ENCODE measurements at places on chromosomes 7 and 10. TPM values are rescaled to one million over a fixed set of nuclear protein-coding genes. Genes with fewer than 3 reads are reported as not detected.

DNA sequence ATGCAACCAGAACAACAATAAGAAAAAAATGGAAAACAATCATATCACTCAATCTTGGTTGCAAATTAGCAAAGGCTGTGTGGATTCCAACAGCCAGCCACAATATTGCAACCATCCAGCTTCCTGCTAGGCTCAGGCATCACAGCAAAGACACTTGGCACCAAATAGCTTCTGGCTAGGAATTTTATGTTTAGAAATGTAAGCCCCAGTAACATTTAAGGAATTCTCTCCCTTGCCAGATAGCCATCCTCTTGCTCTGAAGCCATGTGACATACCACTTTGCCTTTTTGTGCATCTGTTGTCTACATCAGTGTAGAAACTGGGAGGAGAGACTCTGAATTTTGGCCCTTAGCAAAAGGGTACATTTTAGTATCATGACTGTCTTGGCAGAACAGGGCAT, 22.2 kb downstream of the MKX start:
- peak; percentile 75 for DNase-seq

- DNase-seq = no peak
These were observed 23.4 kb upstream of the DMTF1 start for GRCh38 chr7:87128861-87129267.

- DNase-seq = peak; percentile 83
These were observed 143.8 kb upstream of the TMEM106B start for GRCh38 chr7:12067156-12067831.

- peak; percentile 29 for DNase-seq
These were observed 816 bp downstream of the DMTF1 start for GRCh38 chr7:87152897-87153641.

DNA sequence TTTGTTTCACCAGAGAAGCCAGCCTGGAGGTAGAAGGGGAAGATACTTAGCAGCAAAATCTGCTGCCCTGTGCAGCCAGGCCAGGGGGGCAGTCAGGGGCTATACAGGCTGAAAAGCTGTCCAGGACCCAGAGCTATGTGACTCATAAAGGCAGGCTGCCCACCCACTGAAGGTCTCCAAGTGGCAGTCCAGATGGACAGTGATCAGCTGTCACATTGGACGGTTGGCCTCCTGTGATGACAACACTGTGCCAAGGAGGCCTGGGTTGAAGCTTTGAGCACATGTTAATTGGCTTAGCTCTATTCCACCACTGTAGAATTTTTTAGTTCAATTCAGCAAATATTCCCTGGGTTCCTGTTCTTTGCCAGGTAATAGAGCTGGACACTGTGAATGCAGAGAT, 577.3 kb upstream of the GALNT17 start:
- no peak for DNase-seq

DNA sequence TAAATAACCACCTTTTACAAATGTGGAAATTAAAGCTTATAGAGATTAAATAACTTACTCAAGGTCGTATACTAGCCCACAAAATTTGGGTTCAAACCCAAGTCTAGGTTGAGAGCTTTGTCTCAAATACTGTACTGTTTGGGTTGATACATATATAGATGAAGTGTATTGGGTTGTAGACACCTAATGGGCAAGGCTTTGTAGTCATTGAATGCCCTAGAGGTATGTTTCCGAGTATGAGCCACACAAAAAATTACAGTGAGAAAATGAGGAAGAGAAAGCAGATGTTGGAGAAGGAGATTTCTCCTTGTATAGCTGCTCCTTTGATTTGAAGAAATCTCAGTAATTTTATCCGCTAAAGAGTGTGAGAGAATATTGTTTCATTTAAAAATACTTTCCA, 60.6 kb downstream of the C1GALT1 start:
- DNase-seq = no peak

DNA sequence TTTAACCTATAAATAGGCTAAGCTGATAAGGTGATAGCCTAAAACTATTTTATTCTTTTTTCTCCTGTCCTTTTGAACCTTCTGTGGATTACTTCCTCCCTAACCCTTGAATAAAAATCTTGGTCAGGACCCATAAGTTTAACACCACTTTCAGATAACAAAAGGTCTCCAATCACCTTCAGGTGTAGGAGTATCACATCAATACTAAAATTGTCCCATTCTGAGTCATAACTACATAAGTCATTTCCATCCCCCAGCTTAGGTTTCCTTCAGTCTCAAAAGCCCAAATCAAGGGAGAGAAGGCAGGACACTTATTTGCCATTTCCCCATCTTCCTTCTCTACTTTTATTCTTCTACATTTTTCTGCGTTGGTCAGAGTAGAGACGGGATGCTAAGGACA, 56.9 kb upstream of the WNT16 start:
- DNase-seq = no peak

TMEM184A gene
- total RNA-seq = 3.6 TPM

CALHM2 gene
- total RNA-seq = 26.0 TPM

NKX1-2 gene
- total RNA-seq = 0.22 TPM

RTKN2 gene
- 20.2 TPM for total RNA-seq

METTL27 gene
- total RNA-seq = 2.3 TPM

SORBS1 gene
- 2.5 TPM for total RNA-seq

FKBP6 gene
- not detected for total RNA-seq

RBP3 gene
- total RNA-seq = not detected

TYW1B gene
- total RNA-seq = 1.3 TPM

Data from A172 (cell line).